Memory B cell (primary cell): ENCODE measurements at places on chromosomes 7 and 10.

- no peak for DNase-seq
Measured at GRCh38 chr10:96374639-96374984, 15.8 kb upstream of the OPALIN start.

GRCh38 chr10:116237260-116237659, 35.7 kb downstream of the GFRA1 start:
- no peak for DNase-seq

DNA sequence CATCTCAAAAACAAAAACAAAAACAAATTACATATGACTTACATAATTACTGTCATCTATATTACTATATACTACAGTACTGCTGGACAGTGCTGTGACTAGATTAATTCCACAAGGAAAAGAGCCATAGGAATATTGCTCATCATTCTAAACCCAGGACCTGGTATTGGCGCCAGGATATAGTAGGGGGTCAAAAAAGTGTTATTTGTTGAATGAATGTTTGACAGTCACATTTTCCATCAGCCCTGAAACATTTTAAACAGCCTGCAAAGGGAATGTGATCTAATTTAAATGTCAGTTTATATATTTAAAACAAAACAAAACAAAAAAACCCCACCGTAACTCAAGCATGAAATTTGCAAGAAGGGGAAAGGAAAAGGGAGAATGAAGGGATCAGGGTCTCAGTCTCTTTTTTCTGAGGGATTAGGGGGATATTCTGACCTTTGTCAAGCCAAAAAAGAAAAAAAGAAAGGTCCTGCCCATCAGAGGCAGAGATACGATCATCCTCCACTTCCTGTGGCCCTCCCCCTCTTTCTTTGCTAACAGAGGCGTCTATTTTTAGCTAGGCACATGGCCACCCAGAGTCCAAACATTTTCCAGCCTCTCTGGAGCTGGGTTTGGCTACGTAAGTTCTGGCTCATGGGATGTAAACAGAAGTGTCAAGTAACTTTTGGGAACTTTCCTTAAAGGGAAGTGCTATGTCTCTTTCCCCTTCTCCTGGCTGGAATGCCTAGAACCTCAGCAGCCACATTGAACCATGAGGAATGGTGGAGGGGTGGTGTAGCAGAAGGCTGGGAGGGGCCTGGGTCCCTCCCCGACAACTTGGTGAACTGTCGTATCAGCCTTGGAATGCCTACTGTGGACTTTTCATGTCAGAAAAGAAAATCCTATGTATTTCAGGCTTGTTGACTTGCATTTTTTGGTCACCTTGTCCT, 44.6 kb upstream of the DLG5 start:
- DNase-seq = no peak

DNA sequence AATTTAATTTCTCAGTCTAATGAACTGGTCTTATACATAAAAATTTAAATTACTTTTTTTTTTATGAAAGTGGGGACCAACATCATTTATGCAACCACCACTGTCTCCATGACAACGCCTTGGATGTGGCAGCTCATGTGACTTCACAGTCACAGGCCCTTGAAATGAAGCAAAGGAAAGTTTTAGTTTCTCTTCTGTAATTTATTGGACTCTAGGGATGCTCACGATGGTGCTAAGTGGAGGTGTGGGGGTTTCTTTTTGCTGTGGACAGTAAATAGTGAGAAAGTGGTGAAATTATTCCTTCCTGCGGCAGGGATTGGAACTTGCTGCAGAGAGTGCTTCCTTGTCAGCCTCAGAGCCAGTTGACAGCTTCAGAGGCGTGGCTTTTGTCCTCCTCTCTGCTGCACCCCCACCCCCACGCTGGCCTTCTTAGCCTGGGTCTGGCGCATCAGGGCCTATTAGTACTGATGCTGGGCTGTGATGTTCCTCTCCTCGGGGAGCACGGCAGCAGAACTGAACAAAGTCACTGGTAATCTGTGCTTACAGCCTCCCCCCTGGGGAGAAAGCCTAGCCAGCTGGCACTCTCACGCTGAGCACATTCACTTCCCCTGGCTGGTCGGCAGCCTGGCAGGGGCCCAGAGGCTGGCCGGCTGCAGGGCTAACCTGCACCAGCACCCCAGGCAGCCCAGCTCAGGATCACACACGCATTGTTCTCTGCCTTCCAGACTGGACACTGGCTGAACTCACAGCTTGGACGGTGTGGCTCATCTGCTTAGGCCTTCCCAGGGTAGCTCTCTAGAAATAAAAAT, 517.5 kb upstream of the GALNT17 start:
- no peak for DNase-seq

GRCh38 chr7:6250364-6250833, 22.0 kb downstream of the CYTH3 start:
- DNase-seq = no peak

DNA sequence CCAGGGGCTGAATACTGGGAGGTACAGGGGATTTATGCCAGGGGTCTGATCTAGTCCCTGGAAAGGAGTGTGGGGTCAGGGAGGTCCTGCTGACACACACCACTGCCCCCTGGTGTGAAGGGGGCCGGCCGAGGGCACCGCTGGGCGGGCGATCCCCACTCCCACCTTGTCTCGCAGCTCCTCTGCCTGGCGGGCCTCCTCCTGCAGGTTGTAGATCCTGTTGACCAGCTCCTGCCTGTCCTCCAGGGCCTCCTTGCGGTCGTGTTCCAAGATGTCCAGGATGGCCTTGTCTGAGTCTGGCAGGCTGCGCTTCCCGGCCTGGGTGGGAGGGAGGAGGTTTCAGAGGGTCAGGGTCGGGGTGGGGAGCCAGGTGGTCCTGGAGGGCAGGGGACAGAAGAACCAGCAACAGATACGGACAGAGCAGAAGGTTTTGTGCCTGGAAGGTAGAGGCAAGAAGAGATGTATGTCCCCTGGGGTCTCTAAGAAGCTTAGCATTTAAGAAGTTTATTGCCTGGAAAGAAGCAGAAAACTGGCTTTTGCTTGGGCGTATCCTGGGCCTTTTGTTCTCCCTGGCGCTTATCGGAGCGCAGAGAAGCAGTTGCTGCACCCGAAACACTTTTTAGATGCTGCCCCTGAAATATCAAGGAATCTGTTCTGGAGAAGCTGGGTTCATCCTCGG, 94.5 kb upstream of the GNA12 start:
- no peak for DNase-seq

- DNase-seq = no peak
Measured at GRCh38 chr10:131930150-131930549, 29.3 kb downstream of the PPP2R2D start.

DNA sequence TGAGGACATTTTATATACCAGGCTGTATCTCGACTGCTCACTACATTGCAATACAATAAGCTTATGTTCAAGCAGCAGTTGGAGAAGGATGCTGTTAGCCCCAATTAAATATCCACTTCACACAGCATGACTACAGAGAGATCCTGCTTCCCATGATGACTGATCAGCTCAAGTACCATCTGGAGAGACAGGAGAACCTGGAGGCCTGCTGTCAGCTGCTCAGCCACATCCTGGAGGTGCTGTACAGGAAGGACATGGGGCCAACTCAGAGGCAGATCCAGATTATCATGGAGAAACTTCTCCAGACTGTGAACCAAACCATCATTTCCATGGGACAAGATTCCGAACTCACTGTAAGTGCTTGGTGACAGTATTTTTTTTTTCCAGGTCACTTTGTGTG, 22.5 kb downstream of the RNF133 start:
- no peak for DNase-seq

GRCh38 chr7:142482891-142483658, 225.2 kb upstream of the PRSS58 start:
- no peak for DNase-seq

GRCh38 chr7:129950191-129950932, 2.4 kb downstream of the UBE2H start:
- DNase-seq = no peak

GRCh38 chr7:143314127-143314526, 1.8 kb upstream of the CLCN1 start:
- DNase-seq = no peak

- no peak for DNase-seq
Measured at GRCh38 chr10:42979181-42979580, 97.7 kb upstream of the RET start.

- DNase-seq = no peak
Measured at GRCh38 chr7:11638011-11638774, 193.8 kb downstream of the THSD7A start.

DNA sequence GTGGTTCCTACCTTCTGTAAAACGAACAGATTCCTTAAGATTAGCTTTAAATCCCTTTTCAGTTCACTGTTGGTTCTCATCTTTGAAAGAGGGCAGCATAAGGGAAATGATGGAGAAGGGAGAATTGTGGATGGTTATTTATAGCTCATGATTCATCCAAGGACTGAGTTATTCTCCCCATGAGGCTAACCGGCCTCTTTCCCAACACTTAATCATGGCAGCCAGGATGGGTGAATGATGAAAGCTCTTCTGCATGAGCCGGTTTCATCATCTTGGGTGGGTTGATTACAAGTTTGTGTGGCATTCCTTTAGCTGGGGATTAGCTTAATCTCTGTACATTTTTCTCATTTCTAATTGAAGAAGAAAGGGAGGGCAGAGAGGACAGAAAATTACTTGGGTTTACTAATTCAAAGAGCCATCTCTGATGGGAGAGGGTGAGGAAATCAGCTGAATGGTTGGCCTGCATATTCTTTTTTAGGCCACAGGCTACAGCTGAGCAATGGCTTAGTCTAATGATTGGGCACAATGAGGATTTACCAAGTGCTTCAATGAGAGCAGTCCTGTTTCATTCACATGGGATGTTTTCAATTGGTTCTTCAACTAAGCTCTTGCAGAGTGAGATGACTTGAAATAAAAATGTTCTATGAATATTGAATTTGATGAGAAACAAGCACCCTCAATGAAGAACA, 250.0 kb downstream of the BMPER start:
- no peak for DNase-seq

- no peak for DNase-seq
Measured at GRCh38 chr10:48656914-48657305, 27.8 kb upstream of the WDFY4 start.

GRCh38 chr10:90424730-90425129, 433.1 kb downstream of the HTR7 start:
- DNase-seq = no peak

DNA sequence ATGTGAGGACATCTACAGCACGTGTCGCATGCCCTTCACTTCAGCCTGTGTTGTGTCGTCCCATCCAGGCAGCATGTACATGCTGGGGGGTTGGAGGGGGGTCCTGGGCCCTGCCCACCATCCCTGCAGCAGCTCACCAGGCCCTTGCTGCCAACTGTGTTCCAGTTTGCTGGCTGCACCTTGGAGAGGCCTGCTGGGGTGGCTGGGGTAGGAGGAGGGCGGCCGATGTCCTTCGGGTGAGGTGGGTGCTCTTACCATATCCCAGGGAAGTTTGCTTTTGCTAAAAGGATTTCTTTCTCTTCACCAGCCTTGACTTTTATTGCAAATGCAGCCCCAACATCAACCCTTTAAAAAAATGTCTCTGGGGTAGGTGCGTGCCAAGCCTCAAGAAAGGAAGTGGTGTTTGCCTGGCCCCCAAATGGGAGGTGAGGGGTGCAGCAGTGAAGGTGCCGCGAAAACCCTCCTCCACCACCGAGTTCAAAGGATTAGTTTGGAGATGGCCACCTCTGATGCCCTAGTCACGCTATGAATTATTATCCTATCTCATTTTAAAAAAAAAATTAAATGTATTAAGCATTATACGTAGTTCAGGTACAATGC, 165.8 kb upstream of the KLF6 start:
- no peak for DNase-seq
